ENCODE measurements at places on chromosomes 2 and 18.

DNA sequence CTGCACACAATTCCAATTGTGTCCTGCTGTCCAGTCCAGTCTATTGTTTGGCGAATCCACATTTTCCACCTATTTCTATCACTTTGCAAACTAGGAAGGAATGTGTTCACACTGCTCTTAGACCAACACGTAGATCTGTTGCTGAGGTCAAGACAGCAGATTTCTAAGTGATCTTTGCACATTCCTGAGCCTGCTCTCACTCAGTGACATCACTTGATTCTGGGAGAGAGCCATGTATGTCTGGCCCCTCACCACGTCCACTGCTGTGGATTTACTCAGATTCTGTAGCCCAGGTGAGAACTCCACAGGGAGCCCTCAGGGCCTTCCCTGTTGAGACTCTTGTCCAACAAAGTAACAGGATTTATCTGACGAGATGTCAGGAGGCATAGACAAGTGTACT is 317.2 kb downstream of the TSN start:
- DNase-seq = no peak

GRCh38 chr18:72542342-72542741 is 1.8 kb downstream of the CBLN2 start:
- DNase-seq = no peak

GRCh38 chr2:85148190-85148589 is 15.0 kb downstream of the TCF7L1 start:
- DNase-seq = no peak

DNA sequence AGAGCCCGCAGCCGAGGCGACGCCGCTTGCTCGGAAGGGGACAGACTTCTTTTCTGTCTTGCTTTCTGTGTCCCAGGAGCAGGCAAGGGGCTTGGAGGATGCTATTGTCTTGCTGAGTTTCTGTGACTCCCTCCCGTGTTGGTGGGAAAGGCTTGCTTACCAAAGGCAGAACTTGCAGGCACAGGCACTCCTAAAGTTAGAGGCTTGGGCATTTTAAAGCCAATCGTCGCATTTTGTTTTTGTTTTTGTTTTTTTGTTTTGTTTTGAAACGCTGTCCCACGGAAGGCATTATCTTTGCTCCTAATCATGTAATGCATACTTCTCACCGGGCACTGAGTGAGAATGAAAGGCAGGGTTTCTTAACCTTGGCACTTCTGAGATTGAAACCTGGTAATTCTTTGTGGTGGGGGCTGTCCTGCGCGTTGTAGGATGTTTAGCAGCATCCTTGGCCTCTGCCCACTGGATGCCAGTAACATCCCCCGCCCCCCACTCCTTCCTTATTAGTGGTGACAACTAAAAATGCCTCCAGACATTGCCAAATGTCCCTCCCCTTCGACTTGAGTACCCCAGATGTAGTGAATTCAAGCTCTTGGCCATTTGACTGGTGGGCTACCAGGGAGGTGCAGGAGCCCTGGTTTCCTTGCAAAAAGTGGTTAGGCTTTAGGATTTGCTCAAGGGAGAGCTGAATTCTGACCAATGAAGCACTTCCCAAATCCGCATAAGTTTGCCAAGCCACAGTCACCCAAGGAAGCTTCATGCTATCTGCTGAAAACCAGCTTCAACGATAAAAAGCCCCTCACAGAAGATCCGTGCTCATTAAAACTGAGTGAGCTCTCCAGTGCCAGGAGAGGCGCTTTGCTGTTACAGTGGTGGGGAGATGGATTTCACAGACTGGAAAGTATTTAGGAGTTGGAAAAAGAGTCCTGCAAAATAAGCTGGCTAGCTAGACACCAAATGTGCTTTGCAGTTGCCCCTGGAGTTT is 1.2 kb downstream of the ANTXR1 start:
- DNase-seq = peak; percentile 36

Data from DND-41 (cell line).